ENCODE measurements at places on chromosomes 7 and 10.

GRCh38 chr7:73567846-73568685, 10.3 kb downstream of the TBL2 start:
- DNase-seq, result no peak

- no peak for DNase-seq
These were observed 174.2 kb upstream of the TCERG1L start for GRCh38 chr10:131485732-131486131.

DNA sequence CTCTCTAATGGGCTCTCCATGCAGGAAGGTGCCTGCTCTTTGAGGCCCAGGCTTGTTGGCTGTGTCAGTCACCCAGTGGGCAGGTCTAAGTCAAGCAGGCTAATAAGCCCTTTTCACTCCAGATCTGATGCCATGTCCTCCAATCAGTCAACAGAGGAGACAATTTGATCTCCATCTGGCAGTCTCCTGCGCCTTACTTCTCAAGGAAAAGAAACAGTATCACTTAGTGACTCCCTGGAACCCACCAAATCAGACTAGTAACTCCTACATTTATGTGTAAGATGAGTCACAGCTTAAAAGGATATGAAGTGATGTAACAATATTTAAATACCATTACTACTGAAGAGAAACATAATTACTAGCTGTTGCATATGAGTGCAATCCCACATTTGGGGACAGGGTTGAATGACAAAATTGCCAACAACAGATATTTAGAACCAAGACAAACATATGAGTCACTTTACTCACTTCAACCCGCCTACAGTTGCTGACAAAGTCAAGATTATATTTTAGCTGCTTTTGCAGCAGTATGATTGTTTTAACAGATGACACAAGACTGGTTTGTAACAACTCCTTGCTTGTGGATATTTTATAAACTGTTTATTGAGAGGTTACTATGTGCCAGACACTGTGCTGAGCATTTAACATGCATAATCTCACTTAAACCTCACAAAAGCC, 72.1 kb downstream of the USP6NL start:
- no peak for DNase-seq

DNA sequence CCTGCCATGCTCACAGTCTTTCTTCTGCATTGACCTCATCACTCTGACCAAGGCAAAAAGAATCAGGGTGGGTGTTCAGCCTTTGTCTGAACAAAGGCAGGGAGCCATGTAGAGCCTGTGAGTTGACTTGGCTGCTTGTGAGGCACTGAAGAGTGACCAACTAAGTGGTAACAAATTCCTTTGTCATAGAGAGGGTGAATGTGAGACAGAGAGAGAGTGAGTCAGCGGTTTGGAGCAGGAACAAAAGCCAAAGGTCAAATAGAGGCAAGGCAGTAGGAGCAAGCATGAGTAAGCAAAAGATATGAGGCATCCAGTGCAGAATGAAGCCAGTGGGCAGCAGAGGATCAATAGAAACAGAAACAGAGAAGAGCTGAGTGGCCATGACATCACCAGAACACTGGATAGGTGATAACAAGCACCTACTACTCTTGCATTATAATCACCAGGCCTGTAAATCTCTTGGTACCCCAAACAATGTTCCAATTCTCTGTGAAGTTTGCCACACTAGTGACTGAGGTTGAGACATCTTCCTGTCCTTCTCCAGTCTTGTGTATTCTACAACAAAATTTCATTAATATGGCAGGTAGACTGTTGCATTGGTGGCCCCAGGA, 116.2 kb upstream of the LAMB4 start:
- no peak for DNase-seq

DNA sequence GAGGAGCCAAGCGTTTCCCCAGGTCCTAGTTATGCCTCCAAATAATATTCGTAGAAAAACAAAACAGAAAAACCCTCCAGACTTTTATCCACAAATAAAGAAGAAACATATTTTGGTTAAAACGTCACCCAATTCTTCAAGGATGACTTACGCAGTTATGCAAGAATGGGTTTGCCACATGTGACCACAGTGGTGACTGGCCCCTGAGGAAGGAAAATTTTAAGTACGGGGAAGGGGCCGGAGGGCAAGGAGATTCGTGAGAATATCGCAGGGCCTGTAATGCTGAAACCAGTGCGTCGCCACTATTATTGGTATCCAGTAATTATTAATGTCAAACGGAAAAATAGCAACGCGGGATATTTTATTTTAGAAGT, 537 bp upstream of the MRPS24 start:
- DNase-seq, result no peak

- DNase-seq, result no peak
These were observed 56.4 kb upstream of the ANKRD1 start for GRCh38 chr10:90977162-90977854.

- DNase-seq, result no peak
These were observed 18.2 kb downstream of the MYOF start for GRCh38 chr10:93463723-93464476.

DNA sequence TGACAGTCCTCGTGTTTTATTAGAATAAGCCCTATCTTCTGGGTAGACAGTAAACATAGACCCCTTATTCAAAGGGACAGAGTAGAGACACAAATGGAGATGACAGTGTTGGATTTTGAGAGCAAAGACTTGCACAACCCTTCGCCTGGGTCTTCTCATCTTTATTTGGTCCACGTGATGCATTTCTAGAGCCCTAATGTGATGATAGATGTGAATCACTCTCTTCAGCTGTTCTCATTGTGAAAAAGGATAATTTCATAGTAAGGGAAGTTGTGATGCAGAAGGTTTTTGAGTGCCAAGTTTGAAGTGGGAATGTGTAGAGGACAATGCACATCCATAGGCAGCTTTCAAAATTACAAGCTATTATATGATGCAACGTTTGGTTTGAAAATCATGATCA, 86.3 kb downstream of the CREB5 start:
- no peak for DNase-seq

DNA sequence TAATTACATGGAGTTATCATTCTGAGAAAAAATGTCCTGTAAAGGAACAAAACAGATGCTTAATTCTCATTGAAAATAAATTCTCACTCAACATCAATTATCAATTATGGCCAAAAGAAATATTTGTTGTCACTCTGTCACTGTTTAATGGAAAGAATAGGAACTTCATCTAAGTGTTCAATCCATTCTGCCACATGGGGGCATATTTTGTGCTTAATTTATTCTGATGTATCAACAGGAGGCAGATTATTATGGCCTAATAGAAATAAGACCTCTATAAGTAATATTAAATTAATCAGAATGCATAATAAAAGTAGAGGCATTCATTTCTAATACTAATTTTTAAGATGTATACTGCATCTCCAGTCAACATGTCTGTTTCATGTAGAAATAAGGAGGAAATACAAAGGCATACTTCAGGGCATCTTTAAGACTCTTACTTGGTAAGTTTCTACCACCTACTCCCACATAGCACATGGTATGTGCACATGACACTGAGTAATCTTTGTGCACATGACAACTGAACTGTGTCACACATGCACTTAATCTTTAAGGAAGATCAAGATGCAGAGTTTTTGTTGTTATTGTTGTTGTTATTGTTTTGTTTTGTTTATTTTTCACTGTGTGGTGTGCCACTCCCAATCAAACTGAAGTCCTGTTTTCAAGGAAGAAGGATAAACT, 420.4 kb upstream of the SEMA3A start:
- DNase-seq, result no peak

GRCh38 chr7:106317971-106318370, 33.2 kb upstream of the NAMPT start:
- no peak for DNase-seq

DNA sequence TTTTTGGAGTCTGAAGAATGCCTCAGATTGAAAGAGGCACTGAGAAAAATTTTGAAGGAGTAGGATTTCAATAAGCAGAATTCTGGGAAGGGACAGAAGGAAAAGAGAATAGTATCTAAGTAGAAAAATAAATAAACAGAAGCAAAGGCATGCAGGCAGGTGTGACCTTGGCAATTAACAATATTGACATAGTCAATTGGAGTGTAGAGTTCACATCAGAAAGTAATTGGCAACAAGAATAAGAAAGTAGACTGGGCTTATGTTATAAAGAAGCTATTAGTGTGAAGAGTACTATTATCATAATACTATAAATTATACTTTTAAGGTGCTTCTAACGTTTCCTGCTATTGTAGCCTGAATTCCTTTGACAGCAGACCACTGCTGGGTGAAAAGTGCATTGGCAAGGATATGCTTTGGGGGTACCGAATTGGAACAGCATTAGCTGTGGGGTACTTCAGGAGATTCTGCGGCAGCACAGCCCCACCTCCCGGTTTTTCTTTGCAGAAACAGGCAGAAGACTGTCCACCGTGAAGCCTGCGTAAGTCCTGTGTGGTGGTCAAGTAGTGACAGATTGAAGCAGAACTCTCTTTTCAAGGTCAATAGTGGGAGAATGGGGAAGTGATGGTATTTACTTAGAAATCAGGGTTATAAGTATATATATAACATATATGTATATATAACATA, 357.0 kb downstream of the THSD7A start:
- no peak for DNase-seq

DNA sequence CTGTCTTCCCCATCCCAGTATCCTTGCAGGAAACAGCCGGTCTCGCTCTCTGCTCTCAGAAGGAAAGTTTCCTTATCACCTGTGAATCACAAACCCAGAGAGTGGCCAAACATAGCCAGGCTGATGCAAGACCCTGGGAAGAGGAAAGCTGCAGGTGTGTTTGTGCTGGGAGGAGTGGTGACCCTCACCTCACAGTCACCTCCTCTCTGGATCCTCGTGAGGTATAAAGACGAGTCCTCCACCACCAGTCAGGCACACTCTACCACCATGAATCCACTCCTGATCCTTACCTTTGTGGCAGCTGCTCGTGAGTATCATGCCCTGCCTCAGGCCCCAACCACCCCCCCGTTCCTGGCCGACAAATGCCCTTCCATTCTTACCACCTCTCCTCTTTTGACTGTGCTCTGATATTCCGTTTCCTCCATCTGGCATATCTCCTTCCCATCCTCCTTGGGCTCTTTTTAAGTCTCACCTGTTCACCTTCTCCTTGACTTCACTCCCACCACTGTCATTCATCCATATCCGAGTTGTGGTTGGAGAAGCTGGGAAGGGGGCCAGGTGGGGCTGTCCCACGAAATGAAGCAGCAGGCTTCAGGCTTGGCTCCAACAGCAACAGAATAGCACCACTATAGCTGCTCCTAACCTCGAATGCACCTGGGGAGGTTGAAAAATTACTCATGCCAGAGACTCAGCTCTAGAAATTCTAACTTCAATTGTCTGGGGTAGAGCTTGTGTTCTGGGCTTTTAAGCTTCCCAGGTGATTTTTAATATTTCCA, at the start of gene PRSS1:
Gene PRSS1 (plus strand): TSS at position 255 of the 776 bp plus-strand sequence. CDS start 13 bp downstream, at position 268.
- DNase-seq, result no peak

GRCh38 chr10:78134773-78135306, 101.2 kb downstream of the RPS24 start:
- no peak for DNase-seq

DNA sequence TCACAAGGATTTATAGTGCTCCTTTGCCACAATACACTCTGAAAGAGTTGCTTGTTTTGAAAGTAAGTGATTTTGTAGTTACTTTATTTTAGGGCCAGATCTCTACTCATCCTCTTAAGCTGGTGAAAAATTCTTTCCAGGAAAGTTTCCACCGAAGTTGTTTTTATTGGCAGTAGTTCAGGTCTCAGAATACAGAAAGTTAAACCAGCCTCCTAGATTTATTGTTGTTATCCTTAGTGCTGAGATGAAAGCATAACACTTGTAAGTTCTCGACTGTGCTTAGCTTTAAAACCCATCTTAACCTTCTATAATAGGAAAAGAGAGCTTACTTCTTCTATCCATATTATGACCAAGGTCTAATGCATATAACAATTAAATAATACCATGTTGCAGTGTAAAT, 5.5 kb downstream of the AP3M1 start:
- DNase-seq, result no peak

GRCh38 chr10:90227217-90227656, 525.8 kb downstream of the KIF20B start:
- DNase-seq, result no peak

- no peak for DNase-seq
These were observed 1.8 kb downstream of the GOLGA7B start for GRCh38 chr10:97851341-97852001.

GRCh38 chr7:155568842-155569494, 22.6 kb upstream of the CNPY1 start:
- no peak for DNase-seq

DNA sequence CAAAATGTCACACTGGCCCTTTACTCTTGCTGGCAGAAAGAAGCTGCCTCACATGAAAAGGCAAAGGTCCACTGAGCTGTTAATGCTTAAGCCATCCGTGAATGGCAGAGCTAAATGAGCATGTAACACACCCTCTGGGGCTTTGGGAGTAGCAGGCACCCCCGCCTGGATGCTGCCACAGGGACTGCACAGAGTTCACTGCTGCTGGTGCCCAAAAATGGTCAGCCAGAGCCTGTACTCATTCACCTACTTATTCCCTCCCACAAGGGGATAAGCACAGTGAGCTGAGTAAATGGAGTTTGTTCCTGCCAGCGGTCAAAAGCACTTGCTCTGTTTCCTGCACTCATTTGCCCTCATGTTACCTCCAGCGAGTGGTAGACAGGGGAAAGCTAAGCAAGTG, 374.0 kb upstream of the STEAP1 start:
- no peak for DNase-seq

- no peak for DNase-seq
These were observed 206.6 kb upstream of the BMPER start for GRCh38 chr7:33698692-33699128.

DNA sequence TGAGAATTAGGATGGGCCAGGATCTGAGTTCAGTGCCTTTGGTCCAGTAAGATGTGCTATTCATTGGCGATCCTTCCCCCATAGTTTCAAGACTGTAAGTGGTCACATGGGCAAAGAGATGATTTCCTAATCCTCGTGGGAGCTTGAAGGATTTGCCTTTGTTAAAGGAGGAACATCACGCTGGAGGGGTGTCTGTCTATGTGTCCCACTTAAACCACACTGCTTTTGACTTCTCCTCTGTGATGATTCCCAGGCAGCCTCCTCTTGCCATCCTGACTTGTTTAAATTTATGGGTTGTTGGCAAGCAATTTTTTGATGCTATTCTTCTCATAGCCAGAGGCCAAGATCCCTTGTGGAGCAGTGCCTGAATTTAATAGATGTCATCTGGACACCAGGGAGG, 154.0 kb downstream of the TCF7L2 start:
- DNase-seq, result no peak

DNA sequence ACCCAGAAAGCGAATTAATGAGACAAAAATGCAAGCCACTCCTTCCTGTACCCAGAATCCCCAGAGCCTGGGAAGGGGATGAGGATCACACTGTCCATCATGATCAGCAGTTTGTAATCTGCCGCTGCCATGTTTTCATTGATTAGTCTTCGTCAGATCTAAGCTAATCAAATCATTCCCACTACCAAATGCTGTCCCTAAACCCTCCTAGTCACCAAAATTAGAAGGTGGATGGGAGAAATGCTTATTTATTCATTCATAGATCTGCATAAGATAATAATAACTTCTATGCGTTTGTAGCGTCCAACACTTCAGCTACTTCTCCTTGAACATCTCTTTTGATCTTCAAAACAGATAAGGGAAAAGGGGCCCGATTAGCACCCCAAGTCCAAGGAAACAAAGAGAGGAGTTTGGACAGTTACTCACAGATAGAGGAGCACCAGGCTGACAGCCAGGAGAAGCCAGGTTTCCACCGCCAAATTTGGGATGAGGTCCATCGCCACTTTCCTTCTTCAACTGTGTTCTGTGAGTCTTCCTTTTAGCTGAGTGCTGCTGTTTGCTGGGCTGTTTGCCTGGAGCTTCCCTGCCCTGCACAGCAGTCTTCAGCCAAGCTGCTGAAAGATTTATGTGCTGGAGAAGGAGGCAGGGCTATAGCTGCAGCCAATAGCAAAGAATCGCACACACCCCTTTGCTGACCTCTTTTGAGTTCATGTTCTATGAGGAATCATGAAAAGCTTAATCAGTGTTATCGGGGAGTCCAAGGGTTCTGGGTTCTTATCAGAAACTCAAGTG, at the start of gene CYP3A5:
Gene CYP3A5 (minus strand): TSS at position 597 of the 792 bp plus-strand sequence. CDS start 100 bp downstream, at position 497.
- no peak for DNase-seq

GRCh38 chr10:46094931-46095750, 49.1 kb upstream of the MSMB start:
- DNase-seq, result no peak

Data from stimulated activated CD8-positive, alpha-beta memory T cell treated with anti-CD3 and anti-CD28 coated beads, Interleukin-4, amount 100 ng/mL, for 4 hours (primary cell).